Stimulated activated CD8-positive, alpha-beta memory T cell treated with anti-CD3 and anti-CD28 coated beads, Interleukin-7, amount 100 ng/mL, for 1 hour (primary cell): ENCODE measurements at places on chromosomes 2 and 18.

- DNase-seq: no peak
These were observed 47.6 kb downstream of the CCDC85A start for GRCh38 chr2:56231361-56231760.

DNA sequence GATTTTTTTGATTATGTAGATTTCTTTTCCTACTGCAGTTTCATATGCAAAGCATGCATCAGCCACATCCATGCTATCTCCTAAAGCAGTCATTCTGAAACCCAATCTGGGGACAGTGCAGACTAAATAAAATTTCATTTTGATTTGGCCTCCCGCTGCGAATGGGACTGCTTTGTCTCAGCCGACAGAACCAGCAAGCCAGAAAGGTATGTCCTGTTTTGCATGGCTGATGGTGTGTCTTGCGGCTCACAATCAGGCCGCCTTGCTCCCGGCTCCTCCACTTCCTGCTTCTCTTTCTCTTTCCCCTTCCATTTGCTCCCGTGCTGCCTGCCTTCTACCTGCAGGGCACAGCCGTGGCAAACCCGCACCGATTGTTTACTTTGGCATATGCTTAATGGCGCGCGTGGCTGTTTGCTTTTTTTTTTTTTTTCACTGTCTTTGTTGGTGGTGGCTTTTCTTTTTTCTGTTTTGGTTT lies 419.6 kb upstream of the POU3F3 start:
- DNase-seq: no peak

DNA sequence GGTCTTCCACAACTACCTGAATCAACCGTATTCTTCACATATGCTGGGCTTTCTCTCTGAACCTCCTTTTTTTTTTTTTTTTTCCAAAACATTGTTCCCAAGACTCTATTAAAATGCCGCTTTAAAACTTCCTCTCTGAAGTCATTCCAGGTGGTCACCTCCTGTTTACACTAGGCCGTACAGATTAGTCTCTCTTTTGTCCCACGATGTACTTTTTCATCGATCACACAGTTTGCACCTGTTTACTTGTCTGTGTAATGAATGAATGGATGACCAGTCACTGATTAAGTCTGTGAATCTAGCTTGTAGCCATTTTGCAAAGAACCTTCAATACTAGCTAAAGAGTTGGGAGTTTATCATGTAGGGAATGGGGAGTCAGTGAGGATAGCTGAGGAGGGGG lies 16.7 kb upstream of the FAM228A start:
- no peak for DNase-seq

- no peak for DNase-seq
These were observed 483.8 kb downstream of the GALR1 start for GRCh38 chr18:77733292-77733903.

DNA sequence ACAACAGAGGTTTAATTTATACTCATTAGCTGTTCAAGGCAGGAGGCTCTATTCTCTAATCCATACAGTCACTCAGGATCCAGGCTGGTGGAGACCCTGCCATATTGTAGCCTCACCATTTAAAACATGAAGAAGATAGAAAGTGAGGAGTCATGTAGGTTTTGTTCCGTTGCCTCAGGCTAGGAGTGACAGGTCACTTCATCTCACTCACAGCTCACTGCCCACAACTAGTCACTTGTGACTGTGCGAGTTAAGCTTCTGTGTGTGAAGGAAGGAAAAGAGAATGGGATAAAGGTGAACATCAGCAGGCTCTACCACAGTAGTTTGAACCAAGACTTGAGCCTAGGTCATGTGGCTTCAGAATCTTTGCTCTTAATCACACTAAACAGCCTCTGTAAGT lies 9.0 kb upstream of the IGFBP2 start:
- no peak for DNase-seq

GRCh38 chr2:17136877-17137276 lies 381.4 kb downstream of the RAD51AP2 start:
- no peak for DNase-seq

- DNase-seq: no peak
These were observed 288.6 kb downstream of the NDUFA10 start for GRCh38 chr2:239736358-239737143.

GRCh38 chr2:180670302-180671003 lies 310.0 kb upstream of the UBE2E3 start:
- DNase-seq: no peak

- no peak for DNase-seq
These were observed 268.9 kb upstream of the OSR1 start for GRCh38 chr2:19627359-19627758.

DNA sequence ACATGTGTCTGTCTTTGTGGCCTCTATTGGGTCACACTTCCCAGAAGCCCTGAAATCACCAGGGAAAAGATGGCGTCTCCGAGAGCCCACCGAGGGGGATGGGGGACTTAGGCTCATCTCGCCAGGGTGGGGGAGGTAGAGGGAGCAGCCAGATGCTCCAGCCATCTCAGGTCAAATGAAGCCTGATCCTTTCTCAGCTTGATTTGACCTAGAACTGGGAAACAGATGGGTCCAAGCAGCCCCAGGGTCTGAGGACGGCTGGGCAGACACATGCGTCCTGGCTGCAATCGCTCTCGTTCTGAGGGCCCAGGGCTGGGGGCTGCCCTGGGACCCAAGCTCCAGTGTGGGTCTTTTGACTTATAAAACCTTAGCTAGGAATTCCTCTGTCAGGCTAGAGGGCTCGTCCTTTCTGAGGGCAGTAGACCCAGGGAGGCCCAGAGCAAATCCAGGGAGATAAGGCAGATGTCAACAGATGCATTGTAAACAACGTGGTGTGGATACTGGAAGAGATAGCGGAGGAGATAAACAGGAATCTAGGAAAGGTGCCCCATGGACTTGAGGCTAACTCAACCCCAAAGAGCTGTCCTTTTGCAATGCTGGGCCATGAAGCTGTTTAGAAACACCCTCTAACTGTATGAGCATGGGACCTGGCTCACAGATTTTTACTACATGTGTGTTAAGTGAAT lies 127.7 kb downstream of the MYCN start:
- no peak for DNase-seq

GRCh38 chr18:37424507-37424906 lies 141.1 kb downstream of the CELF4 start:
- DNase-seq: no peak

DNA sequence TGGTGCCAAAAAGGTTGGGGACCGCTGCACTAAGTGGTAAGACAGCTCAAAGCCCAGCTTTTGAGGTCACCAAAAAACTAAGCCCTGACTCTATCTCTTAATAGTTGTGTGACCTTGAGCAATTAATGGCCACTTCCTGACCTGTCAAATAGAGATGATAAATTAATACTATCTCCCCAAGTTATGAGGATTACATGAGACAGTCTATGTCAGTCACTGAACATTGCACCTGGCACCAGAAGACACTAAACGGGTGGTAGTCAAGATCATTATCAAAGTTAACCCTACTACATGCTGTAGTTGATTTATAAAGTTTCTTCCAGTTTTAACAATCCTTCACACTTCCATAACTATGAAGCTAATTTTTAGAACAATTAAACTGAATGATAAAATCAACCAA lies 36.5 kb downstream of the STPG4 start:
- DNase-seq: no peak

DNA sequence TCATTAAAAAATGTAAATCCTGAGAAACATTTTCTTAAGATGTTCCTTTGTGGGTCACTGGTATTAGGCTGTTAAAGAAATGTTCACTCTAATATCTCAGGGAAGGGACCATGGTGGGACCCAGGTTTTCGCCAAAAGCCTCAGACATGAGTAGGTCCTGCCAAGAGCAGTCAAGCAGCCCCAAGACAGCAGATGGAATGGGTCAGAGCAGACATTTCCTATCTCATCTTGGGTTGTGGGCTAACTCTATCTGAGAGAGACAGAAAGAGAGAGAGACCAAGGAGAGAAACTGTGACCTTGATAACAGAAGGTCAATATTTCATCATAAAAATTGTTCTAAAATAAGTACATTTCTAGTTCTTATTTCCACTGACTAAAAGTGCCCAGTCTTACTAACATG lies 661.7 kb downstream of the TSN start:
- DNase-seq: no peak

GRCh38 chr18:58827886-58828285 lies 36.8 kb upstream of the ZNF532 start:
- DNase-seq: no peak

DNA sequence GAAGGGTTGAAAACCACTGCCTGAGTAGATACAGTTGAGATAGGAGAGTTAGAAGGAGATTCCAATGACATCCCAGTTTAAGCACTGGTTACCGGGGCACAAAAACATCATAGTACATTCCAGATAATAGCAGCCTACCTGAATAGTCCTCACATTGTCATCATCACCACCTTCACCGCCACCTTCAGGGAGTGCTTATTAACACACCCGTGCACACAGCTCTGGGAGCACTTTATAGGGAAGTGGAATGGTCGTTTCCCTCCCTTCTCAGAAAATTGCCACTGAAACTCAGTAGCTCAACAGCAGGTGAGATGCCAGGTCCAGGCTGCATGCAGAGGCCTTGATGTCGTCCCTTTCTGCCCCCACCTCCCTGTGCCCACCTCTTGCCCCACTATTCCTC lies 8.2 kb downstream of the SERPINB7 start:
- no peak for DNase-seq

DNA sequence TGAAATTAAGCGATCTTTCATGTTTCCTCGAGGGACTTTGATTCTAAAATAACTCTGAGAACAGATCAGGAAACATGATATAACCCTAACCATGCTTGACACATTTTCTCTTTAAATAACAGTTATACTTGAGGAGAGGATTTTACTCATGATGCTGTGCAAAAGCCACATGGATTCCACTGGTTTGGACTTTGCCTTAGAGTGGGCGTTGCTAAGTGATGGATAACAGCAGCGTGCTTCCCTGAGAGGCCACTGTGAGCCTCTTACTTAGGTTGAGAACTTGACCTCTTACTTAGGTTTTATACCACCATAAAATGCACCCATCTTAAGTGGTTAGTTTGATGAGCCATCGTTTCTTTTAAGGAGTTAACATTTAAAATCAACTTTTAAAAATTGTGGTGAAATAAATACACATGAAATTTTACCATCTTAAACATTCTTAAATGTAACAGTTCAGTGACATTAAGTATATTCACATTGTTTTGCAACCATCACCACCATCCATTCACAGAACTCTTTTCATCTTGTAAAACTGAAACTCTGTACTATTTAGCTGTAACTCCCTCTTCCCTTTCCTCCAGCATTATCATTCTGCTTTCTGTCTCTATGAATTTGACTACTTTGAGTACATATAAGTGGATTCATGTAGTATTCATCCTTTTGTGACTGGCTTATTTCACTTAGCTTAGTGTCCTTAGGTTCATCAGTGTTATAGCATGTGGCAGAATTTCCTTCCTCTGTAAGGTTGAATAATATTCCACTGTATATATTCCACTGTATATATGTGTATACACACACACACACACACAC lies 22.6 kb downstream of the ANXA4 start:
- no peak for DNase-seq

- no peak for DNase-seq
These were observed 1.4 kb downstream of the REEP1 start for GRCh38 chr2:86335865-86336674.

GRCh38 chr2:235908826-235909225 lies 259.4 kb downstream of the GBX2 start:
- no peak for DNase-seq
